T-helper 17 cell (primary cell): ENCODE measurements at places on chromosomes 6 and 20.

- no peak for DNase-seq
These were observed 6.2 kb downstream of the EYA2 start for GRCh38 chr20:46900826-46901225.

DNA sequence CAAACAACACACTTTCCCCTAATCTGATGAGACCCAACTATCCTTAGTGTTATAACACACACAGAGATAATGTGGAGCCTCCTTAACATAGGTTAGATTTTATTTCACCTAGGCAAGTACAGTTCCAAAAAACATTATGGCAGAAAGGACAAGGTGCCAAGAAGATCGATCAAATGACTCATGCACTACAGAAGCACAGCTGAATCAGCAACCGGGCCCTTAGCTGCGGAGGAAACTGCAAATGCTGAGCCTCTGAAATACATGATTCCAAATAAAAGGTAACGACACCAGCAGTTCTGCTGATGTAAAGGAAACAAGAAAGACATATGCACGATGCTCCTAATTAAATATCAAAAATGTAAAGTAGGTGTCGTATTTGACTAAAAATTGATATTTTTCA, 19.9 kb upstream of the MUC21 start:
- no peak for DNase-seq

GRCh38 chr20:23598481-23598880, 7.2 kb downstream of the CST9 start:
- DNase-seq: no peak

- no peak for DNase-seq
These were observed 153.0 kb downstream of the PTPRK start for GRCh38 chr6:128367437-128367836.

GRCh38 chr6:151060766-151061531, 178.8 kb upstream of the AKAP12 start:
- DNase-seq: no peak

DNA sequence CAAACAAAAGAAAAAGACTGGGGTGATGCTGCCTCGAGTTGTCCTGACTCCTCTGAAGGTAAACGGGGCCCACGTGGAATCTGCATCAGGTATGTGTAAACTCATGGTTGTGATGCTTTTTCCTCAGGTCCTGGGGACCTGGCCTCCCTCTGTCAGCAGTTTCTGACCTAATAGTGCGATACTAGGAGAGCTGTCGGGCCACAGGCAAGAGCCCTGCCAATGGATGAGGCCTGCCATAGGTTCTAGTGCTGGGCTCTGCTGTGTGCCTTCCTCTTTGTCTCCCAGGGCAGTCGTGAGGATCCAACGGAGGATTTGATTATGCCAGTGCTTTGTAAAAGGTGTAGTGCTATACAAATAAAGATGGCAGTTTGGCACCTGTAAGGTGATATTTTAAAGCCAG, 71.2 kb downstream of the ASXL1 start:
- no peak for DNase-seq

DNA sequence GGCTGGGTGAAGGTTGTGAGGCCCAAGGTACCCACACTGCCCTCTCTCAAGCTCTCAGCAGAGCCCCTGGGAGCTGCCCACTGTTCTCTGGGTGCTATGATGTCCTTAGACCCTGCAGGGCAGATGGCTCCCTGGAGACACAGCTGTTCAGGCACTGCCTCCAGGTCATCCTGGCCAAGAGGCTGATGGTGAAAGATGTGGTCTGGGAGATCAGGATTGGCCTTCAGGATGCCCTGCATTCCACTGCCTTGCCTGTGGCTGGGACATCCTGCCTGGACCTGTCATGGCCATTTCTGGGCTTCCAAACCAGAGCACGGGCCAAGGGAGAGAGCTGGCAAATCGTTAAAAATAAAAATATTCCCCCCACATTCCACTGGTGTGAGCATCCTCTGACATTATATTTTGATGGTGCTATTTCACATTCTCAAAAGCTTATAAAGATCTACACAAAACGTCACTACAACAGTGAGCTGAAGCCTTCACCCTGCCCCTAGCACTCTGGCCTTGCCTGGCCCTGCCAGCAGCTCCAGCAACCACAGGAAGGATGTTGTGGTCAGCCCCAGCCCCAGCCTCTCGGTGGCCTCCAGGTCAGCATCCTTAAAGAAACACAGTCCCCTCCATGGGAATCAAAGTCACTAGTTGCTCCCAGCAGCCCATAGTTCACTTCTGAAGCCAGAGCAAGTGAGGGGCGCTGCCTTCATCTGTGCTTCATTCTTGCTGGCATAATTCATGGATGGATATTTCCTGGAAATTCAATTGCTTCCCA, 13.5 kb upstream of the KCNK16 start:
- no peak for DNase-seq

DNA sequence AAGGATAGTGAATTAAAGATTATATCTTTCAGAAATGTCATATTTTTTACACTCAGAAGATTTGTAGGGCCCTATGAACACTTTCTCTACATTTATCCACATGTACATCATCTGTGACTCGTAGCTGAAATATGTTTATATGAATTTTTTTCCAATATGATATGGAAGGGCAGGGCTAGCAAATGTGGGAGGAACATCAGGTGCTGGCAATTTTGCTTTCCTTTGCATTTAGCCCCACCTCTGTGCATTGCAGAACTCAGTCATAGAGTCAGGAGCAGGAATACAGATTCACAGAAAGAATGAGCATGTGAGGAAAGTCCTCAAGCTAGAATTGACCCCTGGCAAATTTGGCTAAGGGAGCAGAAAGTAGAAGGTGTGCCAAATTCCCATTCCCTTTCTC, 129.9 kb downstream of the CRYBG1 start:
- no peak for DNase-seq

DNA sequence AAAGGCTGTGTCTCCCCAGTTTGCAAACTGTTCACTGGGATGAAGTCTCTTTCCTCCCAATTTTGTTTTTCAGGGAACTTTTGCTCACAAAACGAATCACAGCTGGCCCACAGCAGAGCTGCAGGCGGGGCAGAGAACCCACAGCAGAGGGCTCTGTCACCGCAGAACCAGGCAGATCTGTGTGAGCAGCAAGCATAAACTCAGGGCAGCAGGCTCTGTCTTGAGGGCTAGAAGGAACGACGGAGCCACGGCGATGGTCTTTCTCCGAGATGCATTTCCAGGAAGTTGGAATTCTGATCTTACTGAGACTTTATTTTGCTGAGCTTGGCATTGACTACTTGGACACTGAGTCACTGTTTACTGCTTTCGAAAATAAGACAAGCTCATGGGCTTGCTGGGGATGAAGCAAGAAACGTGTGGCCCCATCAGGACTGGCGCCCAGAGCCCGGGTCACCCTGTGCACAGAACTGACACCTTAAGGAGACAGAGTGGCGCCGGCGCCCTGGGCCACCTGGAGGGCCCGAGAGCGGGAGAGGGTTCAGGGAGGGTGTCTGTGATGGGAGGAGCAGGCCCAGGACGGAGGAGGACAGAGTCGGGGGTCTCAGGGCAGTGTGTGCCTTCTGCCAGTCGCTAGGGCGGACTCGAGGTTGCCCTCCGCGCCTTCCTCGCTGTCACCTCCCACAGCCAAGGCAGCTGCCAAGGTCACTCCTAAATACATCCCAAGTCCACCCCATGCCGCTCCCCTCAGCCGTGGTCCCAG, 106.3 kb upstream of the NXT1 start:
- DNase-seq: no peak

- DNase-seq: no peak
These were observed 244.6 kb downstream of the ESR1 start for GRCh38 chr6:152052061-152052460.

DNA sequence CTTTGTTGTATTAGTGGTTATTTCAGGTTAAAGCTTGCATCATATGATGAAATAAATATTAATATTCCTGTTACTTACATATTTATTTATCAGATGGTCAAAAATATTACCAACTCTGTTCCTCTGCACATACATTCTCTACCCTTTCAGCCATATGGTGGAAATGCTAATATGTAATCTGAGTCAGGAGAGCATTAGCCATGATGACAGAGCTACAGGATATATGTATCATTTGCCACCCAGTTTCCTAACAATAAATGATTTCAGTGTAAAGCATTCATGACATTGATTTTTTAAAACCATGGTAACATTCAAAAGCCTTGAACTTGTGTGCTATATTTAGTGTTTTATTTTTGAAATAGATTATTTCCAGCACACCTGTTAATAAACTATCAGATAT, 16.6 kb downstream of the POPDC3 start:
- no peak for DNase-seq

- no peak for DNase-seq
These were observed 2.6 kb downstream of the FASTKD5 start for GRCh38 chr20:3156811-3157619.

DNA sequence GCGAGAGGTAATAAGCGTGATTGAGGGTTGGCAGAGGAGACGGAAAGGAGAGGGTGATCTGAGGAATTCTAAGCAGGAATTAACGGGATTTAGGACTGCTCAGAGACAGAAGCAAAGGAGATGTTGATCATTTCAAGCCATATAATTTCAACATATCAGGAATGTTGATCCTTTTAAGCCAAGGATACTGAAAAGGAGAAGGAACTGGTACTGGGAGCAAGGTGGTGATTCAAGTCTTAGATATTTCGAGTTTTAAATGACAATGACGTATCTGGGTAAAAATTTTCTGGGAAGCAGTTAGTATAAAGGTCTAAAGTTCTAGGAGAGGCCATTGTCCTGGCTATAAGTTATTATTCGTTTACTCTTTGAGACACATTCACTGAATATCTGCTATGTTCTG, 91.3 kb upstream of the OGFRL1 start:
- DNase-seq: no peak

DNA sequence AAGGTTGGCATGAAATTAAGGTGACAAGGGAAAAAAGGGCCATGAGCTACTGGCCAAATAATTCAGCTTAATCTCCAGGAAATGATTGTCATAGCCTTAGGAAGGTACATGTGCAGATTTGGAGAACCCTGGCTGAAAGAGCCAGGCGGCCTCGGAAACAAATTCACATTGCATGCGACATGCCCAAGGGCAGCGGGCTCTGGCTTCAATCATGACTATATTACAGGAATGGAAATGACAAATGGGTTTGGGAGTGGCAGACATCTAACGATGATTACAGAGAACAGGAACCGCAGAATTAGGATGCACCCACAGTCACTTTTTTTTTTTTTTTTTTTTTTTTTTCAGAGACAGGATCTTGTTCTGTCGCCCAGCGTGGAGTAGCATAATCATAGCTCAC, 112.4 kb upstream of the SALL4 start:
- no peak for DNase-seq

GRCh38 chr6:11779329-11780096, 910 bp upstream of the ADTRP start:
- DNase-seq: no peak

GRCh38 chr6:106159531-106159940, 73.4 kb downstream of the PRDM1 start:
- no peak for DNase-seq

DNA sequence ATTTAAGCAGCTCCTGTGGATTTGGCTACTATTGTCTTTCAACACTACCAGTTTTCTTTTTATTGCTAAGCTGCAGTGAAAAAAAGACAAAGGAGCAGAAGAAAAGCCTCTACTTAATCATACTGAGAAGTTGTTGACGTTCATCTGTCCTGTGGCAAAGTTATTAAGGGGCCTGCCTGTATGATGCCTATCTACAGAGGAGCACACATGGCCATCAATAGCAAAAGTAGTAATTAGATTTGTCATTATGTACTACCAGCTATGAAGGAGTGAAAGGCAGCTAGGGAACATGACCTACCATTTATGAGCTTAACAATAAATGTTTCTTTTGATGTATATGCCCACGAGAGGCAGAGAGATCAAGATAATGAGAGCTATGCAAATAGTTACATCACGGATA, 620.9 kb downstream of the PHF3 start:
- DNase-seq: no peak

- no peak for DNase-seq
These were observed 84.6 kb upstream of the DST start for GRCh38 chr6:56727097-56727850.

DNA sequence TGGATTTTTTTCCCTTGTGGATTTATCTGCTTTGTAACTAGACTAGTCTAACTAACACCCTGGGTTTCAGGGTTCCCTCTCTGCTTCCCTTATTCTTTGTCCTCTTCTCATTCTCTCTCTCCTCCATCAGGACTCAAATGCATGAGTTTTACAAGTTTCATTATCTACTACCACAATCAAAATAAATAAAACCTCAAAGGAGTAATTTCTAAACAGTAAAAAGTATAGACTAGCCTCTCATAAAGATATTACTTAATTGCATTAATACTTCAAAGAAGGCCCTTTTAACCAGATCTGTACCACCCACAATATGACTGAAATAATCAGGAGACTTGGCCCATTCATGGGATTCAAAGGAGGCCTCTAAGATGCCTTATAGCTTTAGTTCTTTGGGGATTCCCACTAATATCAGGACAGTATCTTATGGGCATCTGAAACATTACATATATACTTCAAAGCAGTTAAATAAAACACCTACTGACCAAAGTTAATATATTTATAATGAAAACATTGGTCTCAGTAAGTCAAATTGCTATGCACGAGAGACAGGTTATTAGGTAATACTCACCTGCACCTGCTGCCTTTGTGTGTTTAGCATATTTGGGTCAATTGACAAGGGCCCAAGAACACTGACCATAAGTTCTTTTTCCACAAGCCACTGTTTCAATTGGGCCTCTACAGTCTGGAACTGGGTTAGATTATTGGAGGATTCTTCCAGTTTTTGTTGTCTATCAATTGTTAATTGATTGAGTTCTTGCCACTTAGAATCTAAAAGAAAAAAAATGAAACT, 85.7 kb downstream of the DST start:
- no peak for DNase-seq
